ENCODE measurements at places on chromosomes 16 and 17.

- DNase-seq = peak; percentile 38
Measured at GRCh38 chr16:68367030-68367429, 56.2 kb downstream of the PRMT7 start.

DNA sequence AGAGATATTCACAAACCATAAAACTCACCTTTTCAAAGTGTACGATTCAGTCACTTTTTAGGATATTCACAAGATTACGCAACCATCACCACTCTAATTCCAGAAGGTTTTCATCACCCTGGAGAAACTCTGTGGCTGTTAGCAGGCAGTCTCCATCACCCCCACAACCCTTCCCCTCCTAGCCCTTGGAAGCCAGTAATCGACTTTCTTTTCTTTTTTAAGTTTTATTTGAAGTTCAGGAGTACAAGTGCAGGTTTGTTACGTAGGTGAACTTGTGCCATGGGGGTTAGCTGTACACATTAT is 363.5 kb downstream of the CPPED1 start:
- no peak for DNase-seq

GRCh38 chr17:9044772-9045463 is 23.6 kb downstream of the NTN1 start:
- DNase-seq = no peak

DNA sequence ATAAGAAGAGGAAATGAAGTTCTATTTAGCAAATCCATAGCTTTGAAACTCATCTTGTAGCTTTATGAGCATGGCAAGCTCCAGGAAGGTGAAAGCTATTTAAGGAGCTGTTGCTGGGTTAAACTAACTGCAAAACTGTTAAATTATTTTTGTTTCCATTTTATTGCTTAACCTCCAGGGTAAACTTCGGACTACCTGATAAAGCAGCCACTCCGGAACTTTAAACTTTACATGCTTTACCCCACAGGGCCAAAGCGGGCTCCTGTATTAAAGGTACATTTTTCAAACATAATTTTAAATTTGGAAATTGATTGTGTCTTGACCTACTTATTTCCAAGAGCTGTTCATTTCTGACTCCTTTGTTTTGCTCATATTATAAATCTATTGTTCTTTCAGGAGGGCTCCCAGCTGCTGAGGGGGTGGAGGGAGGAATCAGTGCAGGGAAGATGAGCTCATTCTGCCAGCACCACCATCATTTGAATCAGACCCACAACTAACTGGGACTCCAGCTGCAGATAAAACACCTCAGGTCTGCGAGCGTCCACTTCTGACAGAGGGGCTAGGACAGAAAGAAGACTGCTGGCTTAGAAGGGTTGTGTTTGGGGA is 157.9 kb downstream of the IRX3 start:
- no peak for DNase-seq

- DNase-seq = peak; percentile 57
Measured at GRCh38 chr17:36188891-36189306, 7.7 kb downstream of the CCL3L1 start.

- peak; percentile 55 for DNase-seq
Measured at GRCh38 chr17:78839762-78840529, 668 bp downstream of the USP36 start.

GRCh38 chr17:31472137-31472536 is 80.7 kb downstream of the RAB11FIP4 start:
- no peak for DNase-seq

GRCh38 chr16:65386672-65387071 is 264.8 kb upstream of the CDH11 start:
- DNase-seq = no peak

DNA sequence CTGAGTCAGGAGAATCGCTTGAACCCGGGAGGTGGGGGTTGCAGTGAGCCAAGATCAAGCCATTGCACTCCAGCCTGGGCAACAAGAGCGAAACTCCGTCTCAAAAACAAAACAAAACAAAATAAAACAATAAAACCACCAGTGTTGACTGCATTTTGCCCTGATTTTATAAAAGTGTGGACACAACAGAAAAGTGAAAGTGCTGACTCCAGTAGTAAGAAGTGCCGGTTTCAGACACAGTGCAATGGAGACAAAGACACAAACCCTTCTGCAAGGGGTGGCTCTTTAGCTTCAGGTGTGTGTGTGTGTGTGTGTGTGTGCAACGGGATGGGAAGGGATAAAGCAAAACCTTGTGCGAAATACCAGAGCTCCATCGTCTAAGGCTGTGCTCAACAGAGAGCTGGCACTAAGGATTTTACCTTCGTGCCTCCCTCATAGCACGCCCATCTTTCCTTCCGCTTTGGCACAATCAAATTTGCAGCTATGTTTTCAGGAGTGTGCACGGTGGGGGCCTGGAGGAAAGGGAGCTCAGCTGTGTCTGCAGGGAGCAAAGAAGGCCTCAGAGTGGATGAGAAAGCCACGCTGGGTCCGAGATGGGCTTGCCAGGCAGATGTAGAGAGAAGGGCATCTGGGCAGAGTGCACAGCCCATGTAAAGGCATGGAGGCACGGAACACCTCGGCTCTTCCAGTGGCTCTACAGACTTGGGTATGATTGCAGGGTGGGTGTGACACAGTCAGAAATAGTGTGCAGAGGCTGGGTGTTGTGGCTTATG is 15.5 kb downstream of the MXRA7 start:
- DNase-seq = no peak

DNA sequence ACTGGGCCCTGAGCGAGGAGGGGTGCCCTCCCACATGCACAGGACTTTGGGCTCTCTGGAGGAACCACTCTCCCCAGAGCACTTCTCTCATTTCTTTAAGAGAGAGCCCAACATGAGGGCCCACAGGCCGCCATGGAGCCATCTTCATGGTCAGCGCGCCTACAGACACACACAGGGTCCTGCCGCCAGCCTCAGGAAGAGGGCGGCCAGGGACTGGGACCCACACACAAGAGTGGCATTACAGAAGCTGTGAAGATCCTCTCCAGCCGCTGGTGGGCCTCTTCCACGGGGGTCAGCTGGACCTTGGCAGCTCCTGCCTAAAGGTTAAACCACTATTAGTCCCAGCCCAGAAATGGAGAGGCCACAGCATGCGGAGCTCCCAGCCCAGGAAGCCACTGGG is 54.5 kb downstream of the MYO18A start:
- DNase-seq = no peak

DNA sequence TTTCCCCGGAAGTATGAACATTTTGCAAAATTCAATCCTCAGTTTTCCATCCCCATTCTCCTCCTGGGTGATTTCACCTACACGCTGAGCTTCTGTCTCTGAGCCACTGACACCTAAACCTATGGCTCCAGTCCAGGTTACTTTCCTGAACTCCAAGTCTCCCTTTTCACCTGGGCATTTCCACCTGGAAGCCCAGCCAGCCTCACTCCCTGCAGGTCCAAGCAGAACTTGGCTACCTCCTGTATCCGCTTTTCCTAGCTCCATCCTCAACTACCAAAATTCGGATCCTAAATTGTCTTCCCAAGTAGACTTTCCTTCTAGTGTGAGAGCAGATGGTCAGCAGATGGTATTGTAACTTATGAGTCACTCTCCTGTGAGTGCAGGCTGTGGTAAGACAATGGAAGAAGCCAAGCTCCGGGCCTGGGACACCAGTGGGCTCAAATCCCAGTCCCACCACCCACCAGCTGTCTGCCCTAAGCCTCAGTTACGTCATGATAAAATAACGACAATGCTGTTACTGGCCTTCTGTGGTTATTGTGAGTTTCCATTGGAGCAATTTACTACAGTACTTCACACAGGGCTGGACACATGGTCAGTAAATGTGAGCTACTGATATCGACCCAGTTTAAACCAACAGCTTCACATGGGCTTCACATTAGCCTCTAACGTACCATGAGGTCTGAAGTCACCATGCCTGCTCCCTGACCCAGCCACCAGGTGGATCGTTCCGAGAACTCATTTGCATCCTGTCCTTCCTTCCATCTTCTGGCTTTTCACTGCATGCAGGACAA is 33.3 kb downstream of the PECAM1 start:
- no peak for DNase-seq

DNA sequence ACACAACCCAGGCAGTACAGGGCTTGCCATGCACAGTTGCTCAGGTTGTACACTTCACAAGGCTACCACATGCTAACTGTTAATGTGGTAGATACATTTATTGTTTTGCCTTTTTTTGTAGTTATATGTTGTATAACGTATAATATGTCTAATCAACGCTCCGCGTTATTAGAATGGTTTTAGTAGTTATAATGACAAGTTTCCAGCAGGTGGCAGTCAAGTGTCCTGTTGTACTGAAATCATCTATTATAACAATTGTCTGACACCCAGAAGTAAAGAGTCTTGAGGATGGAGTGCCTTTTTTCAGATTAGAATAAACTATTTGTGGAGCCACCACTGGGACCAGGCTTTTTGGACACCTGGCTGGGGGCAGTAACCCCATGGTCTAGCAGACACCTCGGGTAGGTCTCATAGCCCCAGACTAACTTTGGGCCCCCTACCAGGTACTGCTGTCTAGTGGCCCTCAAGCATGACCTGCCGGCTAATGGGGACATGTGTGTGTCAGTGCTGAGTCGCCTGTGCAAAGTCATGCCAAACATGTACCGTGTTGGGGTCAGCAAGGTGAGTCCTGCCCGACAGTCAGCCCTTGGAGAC is 32.8 kb downstream of the MYO15A start:
- DNase-seq = peak; percentile 75

DNA sequence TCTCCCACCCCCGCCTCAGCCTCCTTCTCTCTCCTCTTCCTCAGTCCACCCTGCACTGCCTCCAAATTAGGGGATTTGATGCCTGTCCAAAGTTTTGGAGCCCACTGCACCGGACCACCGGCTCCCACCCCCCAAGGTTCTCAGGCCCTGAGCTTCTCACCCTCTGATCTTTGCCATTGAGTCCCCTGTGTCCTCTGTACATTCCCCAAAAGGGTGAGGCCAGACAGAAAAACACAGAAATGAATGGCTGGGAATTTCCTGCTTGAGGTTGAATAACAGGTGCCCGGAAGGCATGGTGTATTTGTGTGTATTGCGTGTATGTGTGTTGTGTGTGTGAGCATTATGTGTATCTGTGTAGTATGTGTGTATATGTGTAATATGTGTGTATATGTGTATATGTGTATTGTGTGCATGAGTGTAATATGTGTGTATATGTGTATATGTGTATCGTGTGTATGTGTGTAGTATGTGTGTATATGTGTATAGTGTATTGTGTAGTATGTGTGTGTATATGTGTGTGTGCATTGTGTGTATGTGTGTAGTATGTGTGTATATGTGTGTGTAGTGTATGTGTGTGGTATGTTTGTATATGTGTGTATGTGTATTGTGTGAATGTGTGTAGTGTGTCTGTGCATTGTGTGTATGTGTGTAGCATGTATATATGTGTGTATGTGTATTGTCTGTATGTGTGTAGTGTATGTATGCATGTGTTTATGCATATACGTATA is 16.0 kb upstream of the CCL17 start:
- no peak for DNase-seq

DNA sequence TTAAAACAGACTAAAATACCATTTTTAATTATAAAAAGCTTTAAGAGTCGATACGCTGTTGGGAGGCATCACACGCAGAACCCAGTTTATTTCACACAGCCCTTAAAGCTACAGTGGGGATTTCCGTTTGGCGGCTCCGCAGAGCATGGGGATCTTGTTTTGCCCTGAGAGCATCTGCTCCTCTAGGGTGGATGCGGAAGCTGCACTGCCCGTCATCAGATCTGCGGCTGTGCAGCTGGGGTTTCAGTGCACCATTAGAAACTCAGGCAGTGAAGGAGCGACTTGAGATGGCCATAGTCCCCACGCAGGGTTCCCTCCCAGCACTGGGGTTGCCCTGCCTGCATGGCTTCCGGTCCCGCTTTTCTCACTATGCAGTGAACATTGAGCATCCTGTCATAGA is 62.2 kb upstream of the CHMP6 start:
- no peak for DNase-seq

- no peak for DNase-seq
Measured at GRCh38 chr17:68498479-68499326, 13.5 kb upstream of the PRKAR1A start.

DNA sequence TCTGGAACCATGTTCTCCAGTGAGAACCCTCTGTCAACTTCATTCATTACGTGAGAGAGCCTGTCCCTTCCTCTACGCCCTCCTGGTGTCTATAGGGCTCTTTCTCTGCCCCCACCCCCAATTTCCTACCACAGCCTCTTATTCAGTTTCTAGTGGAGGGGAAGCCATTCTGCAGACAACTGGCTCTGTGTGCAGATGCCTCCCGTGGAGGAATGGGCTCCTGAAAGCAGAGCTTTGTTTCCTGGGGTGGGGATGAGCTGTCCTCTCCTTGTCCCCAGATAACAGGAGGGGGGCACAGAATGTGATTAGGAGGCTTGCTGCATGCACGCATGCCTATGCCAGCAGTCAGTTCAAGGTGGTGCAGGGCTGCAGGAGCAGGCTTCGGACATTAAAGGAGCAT is 31.6 kb downstream of the MMP15 start:
- no peak for DNase-seq

DNA sequence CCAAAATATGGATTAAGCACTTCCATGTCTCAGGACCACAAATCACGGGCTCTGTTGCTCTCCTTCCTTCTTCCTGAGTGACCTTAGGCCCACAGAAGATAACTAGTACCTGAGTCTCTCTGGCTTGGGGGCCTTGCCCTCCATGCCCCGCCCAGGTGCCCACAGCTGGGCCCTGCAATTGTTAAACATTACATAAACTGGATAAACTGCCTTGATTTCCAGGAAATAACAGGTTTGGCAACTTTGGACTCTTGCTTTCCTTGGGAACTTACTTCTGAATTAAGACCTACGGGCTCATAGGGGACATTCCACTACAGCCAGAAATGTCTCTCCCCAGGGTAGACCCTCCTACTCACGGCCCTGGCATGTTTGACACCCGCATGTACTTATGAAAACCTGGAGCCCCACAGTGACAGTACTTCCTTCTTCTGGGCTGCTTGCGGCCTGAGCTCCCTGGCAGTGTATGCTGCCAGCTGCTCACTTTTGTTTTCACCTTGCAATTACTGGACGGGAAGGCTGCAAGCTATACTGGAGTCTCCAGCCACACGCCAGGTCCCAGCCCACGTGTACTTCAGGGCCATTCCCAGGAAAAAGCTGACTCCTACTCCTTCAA is 2.3 kb upstream of the UBALD2 start:
- no peak for DNase-seq

DNA sequence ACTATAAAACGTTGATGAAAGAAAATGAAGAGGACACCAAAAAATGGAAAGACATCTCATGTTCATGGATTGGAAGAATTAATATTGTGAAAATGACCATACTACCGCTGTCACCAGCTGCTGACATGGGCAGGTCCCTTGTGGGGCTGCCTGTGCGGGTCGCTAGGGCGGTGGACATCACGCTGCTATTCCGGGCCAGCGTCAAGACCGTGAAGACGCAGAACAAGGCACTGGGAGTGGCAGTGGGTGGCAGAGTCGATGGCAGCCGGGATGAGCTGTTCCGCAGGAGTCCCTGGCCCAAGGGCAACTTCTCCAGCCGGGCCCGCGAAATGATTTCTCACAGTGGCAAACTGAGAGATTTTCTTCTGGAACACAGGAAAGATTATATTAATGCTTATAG is 48.2 kb upstream of the NSRP1 start:
- no peak for DNase-seq

- no peak for DNase-seq
Measured at GRCh38 chr17:4768298-4768697, 3.4 kb upstream of the TM4SF5 start.

GRCh38 chr17:6168296-6168695 is 98.1 kb downstream of the WSCD1 start:
- DNase-seq = no peak

GRCh38 chr16:68826652-68827051 is 16.7 kb upstream of the TANGO6 start:
- no peak for DNase-seq

- DNase-seq = no peak
Measured at GRCh38 chr16:81842564-81843242, 63.6 kb downstream of the PLCG2 start.

Data from CD4-positive, alpha-beta T cell treated with Interleukin-17A for 1 hour (primary cell).